ENCODE measurements at places on chromosomes 11 and 22.

- DNase-seq = no peak
Measured at GRCh38 chr11:129888451-129888850, 6.9 kb downstream of the NFRKB start.

DNA sequence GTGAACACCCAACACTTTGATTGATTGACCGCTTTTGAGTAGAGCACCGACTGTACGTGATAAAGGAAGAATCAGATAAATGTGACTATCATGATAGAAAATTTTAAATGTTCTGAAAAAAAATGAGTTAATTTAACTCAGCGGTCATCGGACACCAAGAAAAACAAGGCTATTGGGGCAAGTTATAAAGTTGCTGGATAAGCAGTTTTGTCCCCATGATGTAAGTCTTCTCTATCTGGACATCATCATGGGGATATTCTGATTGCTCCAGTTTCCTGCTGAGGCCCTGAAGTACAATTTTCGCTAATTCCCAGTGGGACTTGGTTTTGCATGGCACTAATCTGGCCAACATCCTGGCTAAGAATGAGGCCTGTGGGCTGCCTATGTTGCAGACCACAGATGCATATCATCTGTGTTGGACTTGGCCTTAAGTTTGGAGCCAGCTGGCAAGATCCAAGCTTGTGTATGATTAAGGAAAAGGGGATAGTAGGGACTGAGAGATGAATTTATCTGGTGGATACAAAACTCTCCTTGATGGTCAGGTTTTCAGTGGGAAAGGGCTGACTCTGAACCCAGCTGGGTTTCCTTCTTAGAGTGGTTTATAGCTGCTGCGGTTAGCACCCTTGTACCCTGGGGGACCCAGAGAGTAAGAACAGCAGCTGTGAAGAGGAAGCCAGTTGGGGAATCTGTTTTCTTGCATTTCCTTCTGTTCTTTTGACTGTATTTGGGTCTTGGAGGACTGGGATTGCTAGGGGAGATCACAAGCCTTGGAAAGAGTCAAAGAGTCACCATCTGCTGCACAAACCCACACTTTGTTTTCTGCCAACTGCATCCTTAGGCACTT lies 118.3 kb downstream of the SEZ6L start:
- peak; percentile 30 for DNase-seq

- no peak for DNase-seq
Measured at GRCh38 chr11:117547195-117547850, 219.7 kb downstream of the CEP164 start.

DNA sequence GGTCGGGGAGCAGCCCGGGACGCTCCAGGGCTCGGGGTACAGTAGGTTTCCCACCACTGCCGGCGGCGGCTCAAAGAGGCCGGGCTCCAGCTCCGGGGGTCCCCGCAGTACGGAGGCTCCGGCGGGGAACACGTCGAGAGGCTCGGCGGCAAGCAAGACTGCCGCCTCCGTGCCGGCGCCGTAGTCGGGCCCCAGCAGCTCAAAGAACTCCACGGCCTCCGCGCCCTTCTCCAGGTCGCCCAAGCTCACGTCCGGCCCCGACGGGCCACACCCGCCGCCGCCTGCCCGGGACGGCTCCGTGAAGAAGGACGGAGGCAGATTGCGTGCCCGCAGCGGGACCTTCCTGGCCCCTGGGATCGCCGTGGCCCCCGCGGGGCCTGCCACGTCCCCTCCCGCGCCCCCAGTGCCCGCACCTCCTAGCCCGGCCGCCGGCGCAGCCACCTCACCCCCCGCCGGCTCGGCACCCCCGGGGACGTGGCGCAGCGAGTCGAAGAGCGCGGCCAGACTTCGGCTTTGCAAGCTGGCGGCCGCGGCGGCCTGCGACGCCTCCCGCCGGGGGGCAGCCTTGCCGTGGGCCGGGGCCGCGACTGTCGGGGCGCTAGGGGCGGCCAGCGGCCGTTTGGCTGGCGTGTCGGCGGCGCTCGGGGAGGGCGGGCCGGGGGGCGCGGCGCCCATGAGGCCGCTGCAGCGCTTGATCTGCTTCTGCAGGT lies 775 bp downstream of the FAM181B start:
- no peak for DNase-seq

DNA sequence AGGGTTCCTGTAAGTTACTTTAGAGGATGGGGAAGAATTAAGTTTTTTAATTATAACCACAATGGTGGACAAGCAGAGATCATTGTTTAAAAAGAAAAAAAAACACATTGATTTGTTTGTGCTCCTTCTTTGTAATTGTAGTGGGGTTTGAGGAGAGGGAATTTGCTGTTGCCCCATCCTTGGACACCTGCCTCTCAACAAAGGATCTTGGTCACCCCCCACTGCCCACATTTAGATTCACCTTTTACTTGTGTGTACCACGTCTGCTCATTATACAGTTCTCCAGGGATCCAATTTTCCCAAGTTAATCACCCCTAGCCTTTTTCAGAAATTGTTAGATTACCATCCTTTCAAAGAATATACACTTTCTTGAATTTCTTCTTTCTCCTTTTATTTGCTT lies 53.0 kb downstream of the DNAJC24 start:
- no peak for DNase-seq

DNA sequence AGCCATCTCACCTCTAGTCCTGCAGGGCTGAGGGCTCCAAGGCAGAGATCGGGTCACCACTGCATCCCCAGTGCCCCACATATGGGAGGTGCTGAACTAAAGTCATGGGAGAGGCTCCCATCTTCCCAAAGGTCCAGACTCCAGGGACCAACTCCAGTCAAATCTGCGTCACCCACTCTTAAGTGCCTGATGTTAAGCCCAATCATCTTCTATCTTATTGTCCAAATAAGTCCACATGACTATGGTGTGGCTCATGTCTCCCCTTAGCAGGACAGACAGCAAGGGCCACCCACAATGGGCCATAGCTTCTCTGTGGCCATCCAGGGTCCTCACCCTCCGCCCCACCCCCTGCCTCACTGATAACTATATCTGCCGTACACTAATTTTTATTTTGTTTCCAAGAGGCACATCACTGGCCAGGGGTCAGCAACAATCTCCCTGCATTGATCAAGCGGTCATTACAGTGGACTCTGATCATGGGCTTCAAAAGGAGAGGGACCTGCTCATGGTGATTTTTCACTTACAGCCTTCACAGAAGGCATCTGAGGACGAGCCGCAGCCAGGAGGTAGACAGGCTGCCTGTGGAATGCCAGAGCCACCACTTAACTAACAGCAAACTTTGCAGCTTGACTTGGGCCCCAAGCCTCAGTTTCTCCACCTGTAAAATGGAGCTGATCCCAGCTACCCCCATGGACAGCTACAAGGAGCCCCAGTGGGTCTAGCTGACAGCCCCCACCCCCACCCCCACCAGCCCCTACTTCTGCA lies 23.3 kb downstream of the MYH9 start:
- DNase-seq = no peak

- DNase-seq = peak; percentile 79
Measured at GRCh38 chr11:22976146-22976545, 115.9 kb upstream of the CCDC179 start.

DNA sequence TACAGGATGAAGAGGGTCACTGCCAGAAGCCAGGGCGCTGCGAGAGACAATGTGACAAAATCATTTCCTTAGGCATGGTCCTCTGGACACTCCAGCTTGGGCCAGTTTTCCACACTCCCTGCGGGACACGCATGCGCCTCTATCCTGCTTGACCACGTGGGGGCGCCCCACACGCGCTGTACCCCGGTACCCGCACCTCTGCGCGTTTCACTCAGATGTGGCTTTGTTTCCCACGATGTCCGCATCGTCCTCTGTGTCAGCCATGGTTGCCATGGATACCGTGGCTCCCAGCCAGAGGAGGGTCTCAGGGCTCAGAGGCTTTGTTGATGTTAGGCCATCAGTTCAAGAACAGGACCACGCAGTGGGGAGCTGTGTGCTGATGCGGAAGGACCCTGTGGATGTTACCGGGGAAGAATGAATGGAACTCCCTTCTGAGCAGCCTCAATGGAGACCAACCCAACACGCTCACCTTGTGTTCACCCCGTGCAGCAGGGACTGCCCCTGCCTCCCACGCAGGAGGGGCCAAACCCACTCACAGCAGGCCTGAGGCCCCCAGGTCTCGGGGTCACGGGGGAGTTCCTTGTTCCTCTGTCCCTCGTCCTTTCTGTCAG lies 101.1 kb upstream of the SLC22A12 start:
- peak; percentile 80 for DNase-seq

- DNase-seq = no peak
Measured at GRCh38 chr22:28015676-28016601, 96.9 kb upstream of the PITPNB start.

DNA sequence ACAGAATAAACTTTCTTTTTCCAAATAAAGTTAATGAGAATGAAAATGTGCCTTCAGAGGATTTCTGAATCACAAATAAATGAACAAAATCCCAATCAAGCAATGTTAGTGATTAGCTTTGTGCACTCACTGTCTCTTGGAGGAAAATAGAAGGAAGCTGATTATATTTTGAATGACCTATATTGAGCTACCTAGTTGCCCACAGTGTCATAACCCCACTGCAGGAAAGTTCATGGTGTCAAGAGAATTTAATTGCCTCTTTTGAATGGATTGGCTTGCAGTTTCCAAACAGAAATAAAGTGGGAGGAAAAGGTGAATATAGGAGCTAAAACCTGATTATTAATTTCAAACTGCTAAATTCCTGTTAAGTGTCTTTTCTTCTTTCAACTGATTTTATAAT lies 515.9 kb downstream of the JRKL start:
- DNase-seq = no peak

- no peak for DNase-seq
Measured at GRCh38 chr11:77457340-77457739, 16.6 kb downstream of the PAK1 start.

- DNase-seq = no peak
Measured at GRCh38 chr11:126917531-126918204, 82.9 kb downstream of the KIRREL3 start.

- DNase-seq = no peak
Measured at GRCh38 chr11:86144846-86145245, 76.0 kb upstream of the PICALM start.

GRCh38 chr11:10351435-10351764 lies 46.5 kb downstream of the ADM start:
- DNase-seq = no peak

- DNase-seq = no peak
Measured at GRCh38 chr11:61372659-61373420, 10.7 kb downstream of the TMEM138 start.

DNA sequence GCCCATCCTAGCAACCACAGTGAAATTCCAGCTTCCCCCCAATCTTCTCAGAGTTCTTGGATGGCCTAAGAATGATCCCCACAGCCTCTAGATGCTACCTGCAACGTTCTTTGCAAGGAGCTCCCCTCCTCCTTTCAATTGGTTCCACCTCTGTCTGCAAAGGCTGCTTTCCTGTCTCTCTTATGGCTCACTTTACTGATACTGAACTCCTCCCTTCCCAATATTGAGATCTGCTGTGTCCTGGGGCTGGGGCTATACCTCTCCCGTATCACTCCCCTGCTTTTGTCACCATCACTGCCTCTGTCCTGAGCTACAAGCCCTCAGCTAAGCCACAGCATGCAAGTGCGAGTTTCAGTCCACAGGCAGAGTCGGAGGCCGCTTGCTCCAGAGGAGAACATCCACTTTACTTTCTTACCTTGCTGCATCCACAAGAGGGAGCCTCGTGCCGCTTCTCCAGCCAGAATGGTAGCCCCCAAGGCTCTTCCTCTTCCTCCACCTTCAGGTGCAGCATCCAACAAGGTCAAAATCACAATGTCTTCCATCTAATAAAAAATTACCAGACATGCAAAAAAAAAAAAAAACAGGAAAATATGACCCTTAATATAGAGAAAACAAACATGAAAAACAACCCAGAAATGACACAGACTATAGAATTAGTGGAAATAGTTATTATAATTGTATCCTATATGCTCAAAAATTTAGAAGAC lies 48.6 kb upstream of the TMEM45B start:
- DNase-seq = peak; percentile 69

- no peak for DNase-seq
Measured at GRCh38 chr22:21989049-21989448, 6.5 kb upstream of the TOP3B start.

GRCh38 chr11:114158886-114159285 lies 99.4 kb downstream of the ZBTB16 start:
- no peak for DNase-seq

GRCh38 chr11:65903068-65903481 lies 2.9 kb upstream of the FOSL1 start:
- DNase-seq = peak; percentile 78

DNA sequence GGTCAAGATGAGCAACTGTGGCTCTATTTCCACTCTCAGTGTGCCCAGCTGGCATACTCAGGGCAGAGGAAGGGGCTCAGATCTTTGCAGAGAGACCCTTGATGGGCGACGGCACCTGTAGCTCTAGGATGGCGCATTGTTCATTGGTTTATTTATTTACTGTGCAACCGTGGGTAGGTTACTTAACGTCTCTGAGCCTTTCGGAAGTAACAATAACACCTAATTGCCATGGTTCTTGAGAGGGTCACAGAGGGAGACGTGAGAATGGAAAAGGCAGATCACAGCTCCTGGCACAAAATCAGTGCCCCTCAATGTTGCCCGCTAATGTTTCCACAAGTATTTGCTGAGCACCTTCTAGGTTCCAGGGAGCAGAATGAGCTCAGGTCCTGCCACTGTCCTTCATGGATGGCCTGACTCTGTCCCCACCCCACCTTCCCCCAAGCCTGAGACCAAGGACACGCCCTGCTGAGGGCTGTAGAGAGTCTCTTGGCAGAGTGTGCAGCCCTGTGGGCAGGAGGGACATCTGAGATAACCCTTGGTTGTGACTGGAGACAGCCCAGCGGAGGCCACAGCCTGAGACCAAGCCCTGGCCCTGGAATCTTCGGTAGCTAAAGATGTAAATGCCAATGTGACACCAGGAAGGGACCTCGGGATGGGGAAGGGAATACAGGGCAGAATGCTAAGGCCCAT lies 780 bp upstream of the ALDH3B2 start:
- DNase-seq = no peak

DNA sequence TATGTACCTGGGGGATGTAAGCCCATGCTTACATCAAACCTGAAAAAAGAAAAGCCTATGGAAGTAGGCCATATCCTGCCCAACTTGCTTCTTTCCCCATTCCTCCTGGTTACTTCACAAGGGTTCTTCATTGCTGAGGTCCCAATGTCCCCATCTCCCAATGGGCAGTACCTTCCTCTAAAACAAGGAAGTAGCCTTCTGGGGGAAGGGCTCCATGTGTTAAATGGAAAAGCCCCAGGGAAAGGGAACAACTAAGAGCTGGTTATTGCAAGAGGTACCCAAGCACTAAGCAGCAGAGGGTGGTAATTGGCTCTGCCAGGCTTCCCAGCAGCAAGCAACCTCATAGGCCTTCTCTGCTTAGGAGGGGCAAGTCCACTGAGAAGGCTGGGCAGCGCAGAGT lies 11.3 kb downstream of the TMEM216 start:
- peak; percentile 40 for DNase-seq

- DNase-seq = no peak
Measured at GRCh38 chr11:117459123-117459978, 131.7 kb downstream of the CEP164 start.

GRCh38 chr11:70352100-70352499 lies 46.2 kb upstream of the CTTN start:
- no peak for DNase-seq

GRCh38 chr11:15613251-15613650 lies 498.5 kb downstream of the INSC start:
- no peak for DNase-seq

GRCh38 chr11:96621161-96621560 lies 231.3 kb downstream of the JRKL start:
- DNase-seq = no peak

GRCh38 chr11:70415191-70415590 lies 16.9 kb downstream of the CTTN start:
- DNase-seq = no peak

- no peak for DNase-seq
Measured at GRCh38 chr22:39490966-39491680, 11.0 kb upstream of the MIEF1 start.

- no peak for DNase-seq
Measured at GRCh38 chr22:21047035-21047661, 1.4 kb downstream of the LRRC74B start.
